Midbrain (tissue), 1 donor: ENCODE measurements at places on chromosomes 3 and 15.

DNA sequence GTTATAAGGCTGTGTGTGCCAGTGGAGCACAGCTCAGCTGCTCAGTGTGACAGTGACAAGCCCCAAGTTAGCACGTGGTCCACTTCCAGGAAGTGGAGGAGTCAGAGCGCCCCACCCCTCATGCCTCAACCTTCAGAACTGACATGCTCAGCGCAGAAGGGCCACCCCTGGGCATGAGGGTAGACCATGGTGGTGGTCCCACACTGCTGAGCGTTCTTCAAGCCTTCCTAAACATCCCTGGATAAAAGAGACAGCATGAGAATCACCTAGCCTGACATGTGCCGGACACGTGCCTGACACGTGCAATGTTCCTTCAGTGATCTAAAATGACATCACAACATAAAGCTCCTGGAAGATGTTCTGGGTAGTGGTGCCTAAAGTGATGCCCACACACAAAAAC, 16.8 kb downstream of the ATP10A start:
- DNase-seq = no peak

GRCh38 chr3:172648747-172649146, 62.1 kb downstream of the NCEH1 start:
- DNase-seq = no peak

- DNase-seq = peak; percentile 42
Observed at GRCh38 chr15:31554261-31554660, 227.6 kb downstream of the KLF13 start.

- DNase-seq = no peak
Observed at GRCh38 chr3:183252973-183253527, at the start of gene B3GNT5. Gene B3GNT5 (plus strand): TSS chr3:183253253. CDS start chr3:183269799, 16,546 bp downstream.

DNA sequence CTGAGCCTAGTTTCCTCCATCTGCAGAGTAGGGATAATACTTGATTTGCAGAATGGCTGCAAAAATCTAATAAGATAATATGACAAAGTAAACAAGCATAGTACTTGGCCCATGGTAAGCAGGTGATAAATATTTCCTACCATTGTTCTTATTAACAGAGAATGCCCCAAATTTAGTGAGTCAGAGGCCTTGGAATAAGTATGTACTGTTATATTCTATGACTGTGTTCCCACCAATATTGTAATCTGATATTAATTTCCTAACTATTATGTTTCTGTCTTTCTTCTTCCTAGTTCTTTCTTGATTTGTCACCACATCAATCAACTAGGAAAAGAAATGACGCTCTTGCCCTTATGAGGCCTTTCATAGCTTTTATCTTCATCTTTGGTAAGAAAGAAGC, 178.4 kb upstream of the SLC2A2 start:
- DNase-seq = no peak

DNA sequence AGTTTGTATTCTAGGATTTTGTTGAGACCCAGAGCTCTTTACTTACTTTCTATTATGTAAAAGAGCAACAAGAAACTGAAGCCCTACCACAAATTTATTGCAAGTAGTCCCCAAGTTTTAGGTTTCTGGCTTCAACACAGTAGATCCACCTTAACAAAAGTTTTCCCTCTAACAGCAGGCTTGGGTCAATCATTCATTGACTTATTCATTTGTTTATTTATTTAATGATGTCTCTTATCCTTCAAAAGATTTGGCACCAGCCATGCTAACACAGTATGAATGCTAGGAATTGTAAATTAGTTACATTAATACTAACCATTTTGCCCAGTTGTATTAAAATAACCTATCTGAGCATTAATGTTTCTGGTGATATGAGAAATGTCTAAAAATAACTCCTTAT, 88.6 kb downstream of the IQCH start:
- no peak for DNase-seq

DNA sequence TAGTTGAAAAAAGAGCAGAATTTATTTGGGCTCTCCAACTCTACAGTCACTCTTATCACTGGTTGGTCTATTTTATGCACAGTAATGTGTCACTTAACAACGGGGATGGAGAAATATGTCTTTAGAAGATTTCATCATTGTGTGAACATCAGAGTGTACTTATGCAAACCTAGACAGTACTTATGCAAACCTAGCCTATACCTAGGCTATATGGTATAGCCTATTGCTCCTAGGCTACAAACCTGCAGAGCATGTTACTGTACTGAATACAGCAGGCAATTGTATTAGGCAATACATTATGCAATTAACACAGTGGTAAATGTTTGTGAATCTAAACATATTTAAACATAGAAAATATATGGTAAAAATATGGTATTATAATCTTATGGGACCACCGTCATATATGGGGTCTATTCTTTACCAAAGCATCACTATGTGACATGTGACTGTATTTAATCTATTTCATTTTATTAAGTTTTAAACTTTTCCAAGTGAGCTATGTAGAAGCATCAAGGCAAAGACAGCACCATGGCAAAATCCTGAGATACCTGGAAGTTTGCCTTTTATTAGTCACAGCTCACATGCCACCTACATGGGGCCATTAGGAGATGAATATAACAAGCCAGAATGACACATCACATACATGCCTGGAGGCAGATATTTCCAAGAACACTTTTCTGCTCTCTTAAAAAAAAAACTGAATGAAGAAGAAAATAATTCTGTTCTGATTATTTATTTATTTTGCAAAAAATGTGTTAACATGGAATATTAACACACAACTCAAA, 537.4 kb downstream of the TUSC7 start:
- no peak for DNase-seq

GRCh38 chr3:157131861-157132260, 28.1 kb downstream of the CCNL1 start:
- DNase-seq = no peak

DNA sequence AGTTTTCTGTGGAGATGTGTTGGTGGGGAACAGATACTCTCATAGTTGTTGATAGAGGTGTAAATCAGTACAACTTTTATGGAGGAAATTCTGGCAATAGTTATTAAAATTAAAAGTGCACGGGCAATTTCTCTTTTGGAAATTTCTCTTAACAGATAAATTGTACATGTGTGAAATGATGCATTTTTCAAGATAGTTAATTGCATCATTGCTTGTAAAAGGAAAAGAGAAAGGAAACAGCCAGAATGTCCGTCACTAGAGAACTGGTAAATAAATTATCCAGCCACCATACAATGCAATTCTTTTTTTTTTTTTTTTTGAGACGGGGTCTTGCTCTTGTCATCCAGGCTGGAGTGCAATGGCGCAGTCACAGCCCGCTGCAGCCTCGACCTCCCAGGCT, 14.2 kb downstream of the ZNF710 start:
- DNase-seq = no peak

- no peak for DNase-seq
Observed at GRCh38 chr15:37625576-37625975, 308.9 kb upstream of the TMCO5A start.

DNA sequence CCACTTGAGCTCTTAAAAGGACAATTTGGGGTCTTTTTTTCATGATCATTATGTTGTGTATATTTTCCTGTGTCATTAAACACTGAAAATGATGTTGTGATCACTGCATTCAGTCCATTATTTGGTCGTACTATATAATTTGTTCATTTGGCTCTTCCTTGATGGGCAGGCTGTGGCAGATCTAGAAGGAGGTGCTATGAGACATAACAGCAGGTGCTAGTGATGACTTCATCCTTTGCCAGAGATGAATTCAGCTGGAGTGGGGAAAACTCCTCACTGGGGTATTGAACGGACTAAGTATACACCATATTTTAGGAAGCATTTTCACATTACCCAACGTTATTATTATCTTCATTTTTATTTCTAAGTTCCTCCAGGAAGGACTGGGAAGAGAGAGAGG, 12.0 kb downstream of the CMTM7 start:
- no peak for DNase-seq

GRCh38 chr3:8520816-8521403, 19.3 kb downstream of the LMCD1 start:
- no peak for DNase-seq

- no peak for DNase-seq
Observed at GRCh38 chr15:95277266-95277665, 1045.9 kb downstream of the MCTP2 start.

GRCh38 chr15:97995881-97996603, 35.5 kb downstream of the ARRDC4 start:
- no peak for DNase-seq

- DNase-seq = peak; percentile 93
Observed at GRCh38 chr3:171173736-171174135, 147.2 kb upstream of the SLC2A2 start.

DNA sequence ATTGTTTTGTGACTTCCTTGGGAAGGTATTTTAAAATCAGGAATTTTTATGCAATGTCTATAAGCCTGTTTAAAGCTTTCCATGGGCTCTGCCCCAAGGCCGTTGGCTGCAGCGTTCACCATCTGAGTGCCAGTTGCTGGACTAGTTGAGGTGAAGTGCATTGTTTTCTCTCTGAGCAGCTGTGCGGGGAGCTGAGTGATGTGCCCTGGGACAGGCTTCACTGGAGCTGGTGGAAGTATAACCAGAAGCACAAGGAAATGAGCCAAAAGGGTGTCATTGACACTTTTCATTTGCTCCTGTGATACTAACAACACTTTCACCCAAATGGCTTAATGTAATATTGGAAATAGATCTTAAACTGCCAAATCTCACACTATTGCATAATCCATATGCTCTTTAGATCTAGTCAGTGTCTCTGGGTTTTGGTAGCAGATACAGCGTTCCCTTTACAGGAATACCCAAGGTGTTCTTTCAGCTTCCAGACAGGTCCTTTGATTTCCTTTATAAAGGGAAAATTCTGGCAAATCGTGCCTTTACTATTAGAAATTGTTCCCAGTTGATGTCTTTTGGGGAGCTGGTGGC, 29.2 kb downstream of the APH1B start:
- DNase-seq = no peak

- DNase-seq = no peak
Observed at GRCh38 chr3:9165421-9165820, 84.0 kb downstream of the SRGAP3 start.

DNA sequence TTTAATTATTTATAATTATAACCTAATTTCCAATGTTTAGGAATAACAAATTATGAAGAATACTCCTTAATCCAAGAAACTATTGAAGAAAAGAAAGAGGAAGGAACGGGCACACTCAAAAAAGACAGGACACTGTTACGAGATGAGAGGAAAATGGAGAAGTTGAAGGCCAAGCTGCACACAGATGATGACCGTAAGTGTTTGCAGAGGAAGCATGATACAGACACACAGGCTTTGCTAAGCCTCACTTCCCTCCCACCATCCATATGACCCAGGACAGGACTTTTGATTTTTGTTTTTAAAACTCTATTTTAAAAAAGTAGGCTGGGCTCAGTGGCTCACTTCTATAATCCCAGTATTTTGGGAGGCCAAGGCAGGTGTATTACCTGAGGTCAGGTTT, 389.4 kb upstream of the TPM1 start:
- no peak for DNase-seq

DNA sequence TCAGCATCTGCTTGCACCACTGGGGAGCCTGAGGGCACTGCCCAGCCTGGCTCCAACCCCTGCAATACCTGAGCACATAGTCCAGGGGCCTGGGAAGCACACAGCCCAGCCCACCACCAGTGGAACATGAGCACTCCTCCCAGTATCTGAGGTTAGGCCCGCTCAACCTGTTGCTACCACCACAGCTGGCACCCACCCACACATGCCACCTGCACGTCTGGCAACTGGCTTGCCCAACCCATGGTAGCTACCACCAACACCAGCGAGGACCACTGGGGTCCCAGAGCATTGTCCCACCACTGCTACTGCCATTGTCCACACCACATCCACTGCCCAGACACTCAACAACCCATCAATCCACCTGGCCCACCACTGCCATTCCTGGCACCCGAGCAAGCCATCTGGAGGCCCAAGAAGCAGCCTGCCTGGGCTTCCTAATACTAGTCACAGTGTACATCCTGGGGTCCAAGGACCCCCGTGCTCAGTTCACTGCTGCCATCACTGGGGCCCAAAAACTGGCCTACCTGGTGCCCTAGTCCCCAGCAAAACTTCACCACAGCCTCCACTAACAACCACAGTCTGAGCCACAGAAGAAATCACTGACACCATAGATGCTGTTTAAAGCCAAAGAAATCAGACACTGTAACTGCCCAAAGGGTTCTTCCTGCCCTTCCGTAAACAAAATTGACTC, 62.1 kb upstream of the TBC1D23 start:
- DNase-seq = no peak

DNA sequence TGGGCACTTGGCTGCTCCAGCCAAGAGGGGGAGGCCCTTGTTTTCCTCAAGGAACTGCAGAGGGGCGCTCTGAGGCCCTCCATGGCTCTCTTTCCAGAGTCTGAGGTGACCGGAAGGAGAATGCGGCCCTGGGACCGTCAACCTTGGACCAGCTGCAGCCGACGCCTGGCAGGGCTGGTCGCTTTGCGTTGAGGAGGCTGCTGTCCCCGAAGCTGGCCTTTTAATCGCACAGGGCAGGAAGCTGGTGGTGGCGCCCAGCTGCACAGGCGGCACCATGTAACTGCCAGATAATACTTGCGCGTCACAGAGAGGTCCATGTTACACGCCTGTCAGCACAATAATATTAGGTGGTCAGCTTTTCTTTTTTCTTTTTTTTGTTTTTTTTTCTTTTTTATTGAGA, 875 bp upstream of the HLTF start:
- DNase-seq = no peak

- no peak for DNase-seq
Observed at GRCh38 chr3:196938576-196938975, 3.8 kb downstream of the NCBP2 start.

DNA sequence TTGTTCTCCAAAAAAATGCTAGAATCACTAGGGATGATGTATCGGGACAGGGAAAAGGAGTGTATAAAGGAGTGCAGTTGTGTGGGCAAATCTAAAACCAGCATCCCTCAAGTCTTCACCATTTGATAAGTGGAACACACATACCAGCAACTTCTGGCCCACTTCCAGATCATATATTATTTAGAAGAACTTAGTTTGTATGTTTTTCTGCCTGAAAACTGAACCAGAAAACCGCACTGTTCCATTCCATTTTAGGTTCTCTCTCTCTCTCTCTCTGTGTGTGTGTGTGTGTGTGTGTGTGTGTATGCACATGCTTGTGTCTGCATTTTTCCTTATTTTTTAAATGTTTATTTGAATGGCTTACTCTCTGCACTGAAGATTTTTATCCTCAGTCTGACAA, 93.5 kb downstream of the SERPINI1 start:
- no peak for DNase-seq

DNA sequence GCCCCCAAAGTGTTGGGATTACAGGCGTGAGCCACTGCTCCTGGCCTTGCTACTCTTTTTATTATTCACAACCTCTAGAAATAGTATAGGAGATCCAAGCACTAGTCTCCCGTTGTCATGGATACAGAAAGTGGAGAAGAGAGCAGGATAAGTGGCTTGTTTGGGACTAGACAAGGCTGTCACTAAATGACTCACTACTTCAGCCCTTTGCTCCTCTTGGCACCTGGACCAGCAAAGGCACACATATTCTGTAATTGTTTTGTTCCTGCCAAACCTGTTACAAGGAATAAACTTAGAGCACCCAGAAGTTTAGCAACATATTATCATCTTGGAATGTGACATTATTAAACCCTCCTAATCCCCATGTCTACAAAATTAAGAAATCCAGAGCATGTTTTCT, 427.2 kb upstream of the THBS1 start:
- DNase-seq = no peak

GRCh38 chr3:9897408-9898372, 5.0 kb upstream of the IL17RE start:
- DNase-seq = no peak

GRCh38 chr3:10164546-10165393, at the start of gene IRAK2:
Gene IRAK2 (plus strand): TSS chr3:10164919. CDS start chr3:10164955, 36 bp downstream.
- DNase-seq = peak; percentile 60

GRCh38 chr3:2001306-2002108, 97.2 kb upstream of the CNTN4 start:
- no peak for DNase-seq
